K562 (cell line): ENCODE measurements at places on chromosomes 12 and 14. TPM values are rescaled to one million over a fixed set of nuclear protein-coding genes. Genes with fewer than 3 reads are reported as not detected.

- H3K36me3 ChIP-seq = no peaks in the 10 kb centered on the region
- no peaks in the 10 kb centered on the region for H3K27me3 ChIP-seq
Measured at GRCh38 chr12:13764748-13765147, 216.7 kb downstream of the GRIN2B start.

DNA sequence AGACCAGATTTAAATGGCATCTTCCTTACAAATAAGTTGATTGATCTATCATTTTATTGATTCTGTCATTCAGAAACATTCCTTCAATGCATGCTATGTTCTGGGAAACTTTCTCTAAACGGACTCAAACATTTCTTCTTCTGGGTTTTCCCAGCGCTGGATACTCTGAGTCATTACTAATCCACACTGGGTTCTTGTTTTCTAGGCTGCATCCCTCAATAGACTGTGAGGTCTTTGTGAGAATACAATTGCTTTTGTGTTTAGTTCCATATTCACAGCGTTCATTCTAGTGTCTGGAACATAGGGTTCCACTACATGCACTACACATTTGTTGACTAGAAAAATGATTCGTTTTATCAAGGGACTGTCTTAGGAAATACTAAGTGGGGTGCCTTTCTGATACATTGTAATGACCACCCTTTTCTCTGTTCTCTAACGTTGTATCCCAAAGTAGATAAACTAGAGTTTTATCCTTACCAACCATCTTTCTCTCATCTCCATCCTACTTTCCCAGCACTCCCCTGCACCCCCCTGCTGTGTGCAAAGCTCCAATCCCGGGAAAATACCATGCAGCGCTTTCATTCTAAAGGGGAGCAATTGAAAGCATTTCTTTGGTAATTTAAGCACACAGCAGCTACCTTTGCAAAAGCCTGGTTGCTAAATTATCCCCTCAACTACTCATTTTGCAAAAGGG lies 878.7 kb downstream of the DIO2 start:
- no peaks in the 10 kb centered on the region for H3K36me3 ChIP-seq
- H3K4me3 ChIP-seq = no peak overlapping the region
- no peak for DNase-seq
- H3K27ac ChIP-seq = no peak overlapping the region
- H3K4me1 ChIP-seq = no peaks in the 10 kb centered on the region

GRCh38 chr12:68350753-68351152 lies 18.6 kb upstream of the MDM1 start:
- no peak overlapping the region for H3K4me3 ChIP-seq
- H3K4me1 ChIP-seq = no peaks in the 10 kb centered on the region
- H3K27ac ChIP-seq = no peak overlapping the region
- peaks cover 9% of the 10 kb centered on the region; the same call in 2 of the 3 replicates for H3K27me3 ChIP-seq

- H3K4me1 ChIP-seq = no peaks in the 10 kb centered on the region
- H3K36me3 ChIP-seq = peaks cover 68% of the 10 kb centered on the region
- H3K4me3 ChIP-seq = no peak overlapping the region
- H3K27me3 ChIP-seq = no peaks in the 10 kb centered on the region
- no peak overlapping the region for H3K27ac ChIP-seq
Measured at GRCh38 chr12:4555804-4556203, 6.2 kb upstream of the DYRK4 start.

Gene COL2A1
- not detected in 2 replicates for total RNA-seq

- H3K4me3 ChIP-seq = no peak overlapping the region
- no peak overlapping the region for H3K27ac ChIP-seq
- H3K27me3 ChIP-seq = peaks cover 6% of the 10 kb centered on the region; the same call in 1 of the 2 replicates
- no peaks in the 10 kb centered on the region for H3K36me3 ChIP-seq
- DNase-seq = no peak
- H3K4me1 ChIP-seq = peaks cover 26% of the 10 kb centered on the region
Measured at GRCh38 chr14:100731846-100732765, 5.4 kb downstream of the DLK1 start.

GRCh38 chr12:50103767-50104321 lies at the start of gene GPD1:
TSS of gene GPD1 (plus strand) at chr12:50104008. CDS start at chr12:50104051, 43 bp downstream.
- no peaks in the 10 kb centered on the region for H3K27me3 ChIP-seq
- H3K27ac ChIP-seq = no peak within 1 kb of the TSS
- peak; percentile 83 for DNase-seq

GRCh38 chr12:20055856-20056255 lies 312.5 kb upstream of the PDE3A start:
- no peak overlapping the region for H3K4me3 ChIP-seq
- no peaks in the 10 kb centered on the region for H3K36me3 ChIP-seq
- H3K27me3 ChIP-seq = no peaks in the 10 kb centered on the region
- H3K4me1 ChIP-seq = no peaks in the 10 kb centered on the region
- no peak for DNase-seq
- no peak overlapping the region for H3K27ac ChIP-seq

DNA sequence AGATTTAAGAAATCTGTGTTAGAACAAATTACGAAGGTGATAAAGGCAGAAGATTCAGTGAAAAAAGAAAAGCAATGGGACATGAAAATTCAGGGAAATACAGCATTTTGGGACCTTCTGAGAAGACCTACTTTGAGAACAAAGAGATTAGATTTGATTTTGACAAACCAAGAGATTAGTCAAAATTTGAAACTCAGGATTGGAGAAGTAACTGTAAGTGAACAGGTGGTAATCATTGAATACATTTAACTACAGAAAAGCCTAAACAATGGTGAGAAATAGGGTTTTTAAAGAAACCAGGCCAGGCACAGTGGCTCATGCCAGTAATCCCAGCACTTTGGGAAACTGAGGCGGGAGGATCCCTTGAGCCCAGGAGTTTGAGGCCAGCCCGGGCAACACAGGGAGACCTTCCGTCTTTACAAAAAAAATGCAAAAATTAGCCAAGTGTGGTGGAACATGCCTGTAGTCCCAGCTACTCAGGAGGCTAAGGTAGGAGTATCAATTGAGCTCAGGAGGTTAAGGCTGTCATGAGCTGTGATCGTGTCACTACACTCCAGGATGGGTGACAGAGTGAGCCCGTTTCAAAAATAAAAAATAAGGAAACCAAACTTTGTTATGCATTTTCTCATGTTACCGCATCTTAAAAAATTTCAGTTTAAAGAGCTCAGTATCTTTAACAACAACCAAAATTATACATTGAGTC lies 8.9 kb upstream of the SAV1 start:
- no peaks in the 10 kb centered on the region for H3K27me3 ChIP-seq
- H3K4me1 ChIP-seq = no peaks in the 10 kb centered on the region; the same call in 2 of the 3 replicates
- no peak overlapping the region for H3K27ac ChIP-seq
- H3K4me3 ChIP-seq = no peak overlapping the region
- no peak for DNase-seq

GRCh38 chr14:77037938-77038568 lies 9.5 kb upstream of the IRF2BPL start:
- no peaks in the 10 kb centered on the region for H3K27me3 ChIP-seq
- H3K4me3 ChIP-seq = no peak overlapping the region
- no peak for DNase-seq
- no peaks in the 10 kb centered on the region for H3K36me3 ChIP-seq
- H3K4me1 ChIP-seq = peaks cover 52% of the 10 kb centered on the region
- H3K27ac ChIP-seq = peak overlapping the region; percentile 52; the same call in 1 of the 3 replicates

GRCh38 chr14:68655911-68656316 lies 137.0 kb downstream of the ZFP36L1 start:
- H3K27me3 ChIP-seq = no peaks in the 10 kb centered on the region
- H3K4me1 ChIP-seq = peaks cover 11% of the 10 kb centered on the region
- H3K4me3 ChIP-seq = no peak overlapping the region
- H3K27ac ChIP-seq = no peak overlapping the region
- DNase-seq = no peak
- no peaks in the 10 kb centered on the region for H3K36me3 ChIP-seq

Gene KLHL33
- 0.02 TPM in 1 of 2 replicates, not detected in the other for total RNA-seq

- no peak for DNase-seq
- H3K36me3 ChIP-seq = no peaks in the 10 kb centered on the region
- 0 out of 2 replicates have a peak, but pooled peaks cover 3% of the 10 kb centered on the region for H3K27me3 ChIP-seq
- no peaks in the 10 kb centered on the region for H3K4me1 ChIP-seq
Measured at GRCh38 chr12:10197879-10198278, 14.8 kb upstream of the GABARAPL1 start.

Gene DACT1
- total RNA-seq = 0.13 TPM in 2 replicates

DNA sequence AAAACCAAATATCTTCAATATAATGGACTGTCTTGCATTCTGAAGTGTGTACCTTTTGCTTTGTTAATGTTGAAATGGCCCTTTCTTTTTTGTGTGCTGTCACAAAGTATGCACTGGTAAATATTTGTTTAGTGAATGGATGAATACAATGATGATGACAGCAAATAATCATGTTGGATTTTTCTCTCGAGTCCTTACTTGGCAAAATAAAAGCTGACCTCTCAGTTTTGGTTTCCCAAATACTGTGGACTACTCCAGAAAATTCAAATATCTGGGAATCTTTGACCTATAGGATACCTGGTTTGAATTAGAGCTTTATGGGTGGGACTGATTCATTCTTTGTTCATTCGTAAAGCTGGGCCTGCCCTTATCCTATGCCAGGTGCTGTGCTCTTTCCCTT lies 5.5 kb downstream of the UBE3B start:
- no peak for DNase-seq
- H3K4me1 ChIP-seq = peaks cover 4% of the 10 kb centered on the region; the same call in 1 of the 3 replicates
- H3K36me3 ChIP-seq = peaks cover 44% of the 10 kb centered on the region

DNA sequence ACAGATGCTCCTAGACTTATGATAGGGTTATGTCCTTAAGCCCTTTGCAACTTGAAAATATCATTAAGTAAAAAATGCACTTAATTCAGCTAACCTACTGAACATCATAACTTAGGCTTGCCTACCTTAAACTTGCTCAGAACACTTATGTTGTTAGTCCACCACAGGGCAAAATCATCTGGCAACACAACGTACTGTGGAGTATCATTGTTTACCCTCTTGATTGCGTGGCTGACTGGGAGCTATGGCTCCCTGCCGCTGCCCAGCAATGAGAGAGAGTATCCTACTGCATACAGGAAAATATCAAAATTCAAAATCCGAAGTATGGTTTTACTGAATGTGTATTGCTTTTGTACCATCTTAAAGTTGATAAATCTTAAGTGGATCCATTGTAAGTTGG lies 105.5 kb downstream of the SOX5 start:
- no peak for DNase-seq
- H3K27me3 ChIP-seq = no peaks in the 10 kb centered on the region
- no peaks in the 10 kb centered on the region for H3K4me1 ChIP-seq
- no peak overlapping the region for H3K4me3 ChIP-seq
- no peaks in the 10 kb centered on the region for H3K36me3 ChIP-seq
- H3K27ac ChIP-seq = no peak overlapping the region

- H3K27ac ChIP-seq = no peak overlapping the region
- no peaks in the 10 kb centered on the region for H3K36me3 ChIP-seq
- no peaks in the 10 kb centered on the region; the same call in 1 of the 2 replicates for H3K4me1 ChIP-seq
- no peak overlapping the region for H3K4me3 ChIP-seq
- no peaks in the 10 kb centered on the region; the same call in 2 of the 3 replicates for H3K27me3 ChIP-seq
- peak; percentile 36 for DNase-seq
Measured at GRCh38 chr12:128707488-128707887, 116.3 kb downstream of the SLC15A4 start.

GRCh38 chr12:90170740-90171139 lies 462.1 kb upstream of the ATP2B1 start:
- H3K27ac ChIP-seq = no peak overlapping the region
- H3K36me3 ChIP-seq = no peaks in the 10 kb centered on the region
- no peaks in the 10 kb centered on the region for H3K27me3 ChIP-seq
- no peak for DNase-seq
- H3K4me3 ChIP-seq = no peak overlapping the region

DNA sequence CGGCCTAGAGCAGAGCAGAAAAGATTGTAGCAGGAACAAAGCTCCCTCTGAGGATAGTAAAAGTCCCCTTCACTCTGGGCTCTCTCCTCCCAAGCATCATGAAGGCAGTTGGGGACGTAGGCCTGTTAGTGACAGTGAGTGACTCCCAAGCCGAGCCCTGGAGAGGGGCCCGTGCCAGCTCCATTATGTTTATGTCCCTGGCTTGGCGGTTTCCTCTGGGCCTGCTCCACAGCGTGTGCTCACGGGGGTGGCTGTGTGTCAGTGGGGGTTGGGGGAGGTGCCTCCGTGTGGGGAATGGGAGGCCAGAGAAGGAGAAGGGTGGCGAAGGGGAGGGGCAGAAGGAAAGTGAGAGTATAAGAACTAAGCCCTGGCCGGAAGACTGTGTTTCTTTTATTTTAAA lies 170.0 kb upstream of the VASH1 start:
- no peak overlapping the region for H3K27ac ChIP-seq
- H3K4me3 ChIP-seq = no peak overlapping the region
- no peaks in the 10 kb centered on the region for H3K36me3 ChIP-seq
- H3K27me3 ChIP-seq = peaks cover 2% of the 10 kb centered on the region; the same call in 1 of the 3 replicates

Gene TRHDE
- total RNA-seq = 0.09 and 0.16 TPM in 2 replicates

Gene ADCY4
- 0.07 and 0.31 TPM in 2 replicates for total RNA-seq

Gene CEBPE
- total RNA-seq = 0.13 and 0.16 TPM in 2 replicates

GRCh38 chr12:71128191-71128788 lies 29.5 kb downstream of the TSPAN8 start:
- no peaks in the 10 kb centered on the region for H3K36me3 ChIP-seq
- no peak overlapping the region for H3K4me3 ChIP-seq
- DNase-seq = no peak
- H3K27me3 ChIP-seq = 0 out of 3 replicates have a peak, but pooled peaks cover 2% of the 10 kb centered on the region
- H3K27ac ChIP-seq = no peak overlapping the region

Gene SOX5
- 11.9 and 14.1 TPM in 2 replicates for total RNA-seq

Gene SLC35E3
- 5.1 and 5.9 TPM in 2 replicates for total RNA-seq

DNA sequence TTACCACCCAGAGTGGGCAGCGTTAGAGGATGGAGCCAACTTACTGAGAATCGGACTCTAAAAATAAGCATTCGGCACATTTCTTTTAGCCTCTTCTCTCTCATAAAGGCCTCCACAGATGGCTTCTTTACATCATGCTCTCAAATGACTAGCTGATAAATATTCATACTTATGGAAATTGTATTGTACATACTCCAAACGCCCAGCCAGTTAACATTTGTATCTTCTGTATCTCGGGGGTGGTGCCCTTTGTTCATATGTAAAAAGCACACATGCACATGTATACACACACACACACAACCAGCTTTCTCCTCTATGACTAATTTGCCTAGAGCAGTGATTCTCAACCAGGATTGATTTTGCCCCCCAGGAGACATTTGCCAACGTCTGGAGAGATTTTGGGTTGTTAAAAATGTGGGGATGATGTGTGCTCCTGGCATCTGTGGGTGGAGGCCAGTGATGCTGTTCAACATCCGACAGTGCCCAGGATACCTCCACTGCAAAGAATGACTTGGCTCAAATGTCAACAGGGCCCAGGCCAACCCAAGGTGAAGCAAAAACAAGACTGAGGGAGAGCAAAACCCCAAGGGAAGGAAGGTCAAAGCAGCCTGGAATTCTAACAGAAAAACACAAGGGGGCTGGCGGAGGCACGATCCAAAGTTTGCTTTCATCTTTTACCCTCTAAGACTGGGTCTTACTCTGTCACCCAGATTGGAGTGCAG lies 15.2 kb upstream of the CDK2AP1 start:
- no peak overlapping the region for H3K4me3 ChIP-seq
- H3K36me3 ChIP-seq = peaks cover 24% of the 10 kb centered on the region; the same call in 2 of the 3 replicates
- H3K27ac ChIP-seq = no peak overlapping the region

Gene IKZF4
- total RNA-seq = 16.0 and 16.3 TPM in 2 replicates
